Hepatocyte (in vitro differentiated cells): ENCODE measurements at places on chromosomes 12 and 14. TPM values are rescaled to one million over a fixed set of nuclear protein-coding genes. Genes with fewer than 3 reads are reported as not detected.

MLF2 gene
- 210 and 241 TPM in 2 replicates for total RNA-seq

RNASE7 gene
- total RNA-seq, result not detected in 2 replicates

RPGRIP1 gene
- 0.07 TPM in 1 of 2 replicates, not detected in the other for total RNA-seq

DHH gene
- total RNA-seq, result 0.28 TPM in 1 of 2 replicates, not detected in the other

CIROP gene
- not detected in 2 replicates for total RNA-seq

OVCH1 gene
- 0.12 and 0.53 TPM in 2 replicates for total RNA-seq

CAPZA3 gene
- not detected in 2 replicates for total RNA-seq

LBHD2 gene
- not detected in 2 replicates for total RNA-seq

AVPR1A gene
- total RNA-seq, result 0.76 and 2.4 TPM in 2 replicates

- DNase-seq, result no peak
These were observed 32.6 kb downstream of the P2RX7 start for GRCh38 chr12:121165316-121165715.

DNA sequence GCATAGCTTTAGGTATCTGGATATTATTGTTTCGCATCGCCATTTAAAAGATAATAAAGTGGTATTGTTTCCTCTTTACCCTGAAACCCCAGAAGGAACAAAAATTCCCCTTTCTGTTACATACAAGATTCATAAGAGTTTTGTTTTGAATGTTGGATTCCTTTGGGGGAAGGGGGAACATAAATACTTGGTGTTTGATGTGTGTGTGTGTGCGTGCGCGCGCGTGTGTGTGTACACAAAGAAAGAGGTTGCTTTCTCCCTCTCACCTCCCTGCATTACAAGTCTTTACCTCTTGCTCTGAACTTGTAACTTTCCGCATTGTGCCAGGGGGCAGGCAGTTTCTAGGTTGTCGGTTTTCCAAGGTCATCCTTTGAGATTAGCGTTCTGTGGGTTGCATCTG, 76.4 kb downstream of the GPATCH2L start:
- no peak for DNase-seq

DNA sequence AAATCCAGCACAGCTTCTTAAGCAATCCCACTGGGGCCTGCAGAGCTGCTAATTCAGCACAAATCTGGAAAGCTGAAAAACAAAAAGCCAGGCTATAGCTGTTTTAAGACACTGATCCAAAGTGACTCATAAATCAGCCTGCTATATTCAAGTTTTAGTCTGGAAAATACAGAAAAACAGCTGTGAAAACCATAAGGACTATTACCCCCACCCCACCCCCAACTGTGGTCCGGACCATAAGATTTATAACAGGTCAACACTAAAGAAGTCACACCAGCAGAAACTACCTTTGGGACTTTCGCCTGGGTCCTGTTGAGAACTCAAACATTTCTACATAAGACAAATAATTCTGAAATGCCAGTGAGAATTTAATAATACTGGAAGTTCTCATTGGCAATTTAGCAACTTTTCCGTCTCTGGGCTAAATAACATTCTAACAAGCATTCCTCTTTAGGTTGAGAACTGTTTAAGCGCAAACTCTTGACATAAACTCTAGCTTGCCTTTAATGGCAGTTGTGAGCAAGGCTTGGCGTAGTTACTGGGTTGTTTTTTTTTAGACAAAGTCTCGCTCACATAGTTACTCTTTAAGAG, 3.3 kb downstream of the LRIG3 start:
- peak; percentile 52 for DNase-seq

DNA sequence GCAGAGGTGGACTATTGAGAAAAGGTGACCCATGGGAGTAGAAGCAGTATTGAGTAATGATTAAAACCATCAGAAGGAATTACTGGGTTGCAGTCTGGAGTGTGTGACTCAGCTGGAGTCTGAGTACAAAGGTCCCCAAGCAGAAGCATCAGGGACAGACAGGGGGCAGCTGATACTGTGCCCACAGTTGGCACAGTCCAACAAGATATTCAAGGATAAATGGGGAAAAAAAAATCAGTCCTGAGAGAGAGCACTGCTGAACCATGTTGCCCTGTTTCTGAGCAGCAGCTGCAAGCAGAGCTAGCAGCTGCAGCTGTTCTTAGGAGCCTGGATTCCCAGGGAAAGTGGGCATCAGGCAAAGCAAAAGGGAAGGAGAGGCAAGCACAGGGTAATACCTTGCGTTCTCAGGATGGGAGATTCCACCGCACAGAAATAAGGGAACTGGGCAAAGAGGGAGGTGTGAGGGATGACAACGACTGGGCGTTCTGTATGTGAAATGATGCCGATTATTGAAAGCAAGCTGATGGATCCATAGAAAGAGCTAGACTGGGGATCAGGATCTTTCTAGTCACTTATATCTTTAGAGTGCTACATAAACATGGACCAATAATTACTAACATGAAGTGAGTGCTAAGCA, 17.7 kb downstream of the NEUROD4 start:
- peak; percentile 9 for DNase-seq

DNA sequence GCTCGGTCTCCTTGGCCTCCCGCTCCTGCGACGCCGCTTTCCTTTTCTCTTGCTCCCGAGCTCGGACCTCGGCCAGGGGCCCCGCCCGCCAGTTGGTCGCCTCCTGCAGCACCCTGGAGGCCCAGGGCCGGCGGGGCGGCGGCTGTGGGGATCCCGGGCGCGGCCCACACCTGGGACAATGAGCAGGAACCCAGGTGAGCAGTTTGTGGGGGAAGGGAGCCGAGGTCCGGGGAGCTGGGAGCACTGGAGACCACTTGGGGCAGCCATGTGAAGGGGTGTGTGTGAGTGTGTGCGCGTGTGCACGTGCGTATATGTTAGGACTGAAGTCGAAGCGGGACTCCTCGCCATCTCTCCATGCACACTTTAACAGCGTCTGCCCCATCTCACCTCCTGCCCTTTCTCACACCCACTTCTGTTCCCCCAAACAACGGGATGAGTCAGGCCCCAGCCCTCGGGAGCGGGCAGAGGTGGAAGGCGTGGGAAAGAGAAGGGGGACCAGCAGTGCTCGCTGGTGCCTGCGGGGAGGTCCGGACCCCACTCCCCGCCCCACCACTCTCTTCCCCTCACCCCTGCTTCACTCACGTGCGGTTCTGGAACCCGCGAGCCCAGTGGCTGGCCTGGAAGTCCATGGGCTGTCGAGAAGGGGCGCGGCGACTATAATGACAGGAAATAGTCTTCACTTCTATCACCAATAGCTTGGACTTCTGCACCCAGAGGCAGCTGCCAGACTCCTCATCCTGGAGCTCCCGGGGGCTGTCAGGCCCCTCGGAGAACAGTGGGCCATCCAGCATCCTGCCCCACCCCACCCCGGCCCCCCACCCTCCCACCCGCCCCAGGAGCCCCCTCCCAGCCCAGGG, 450 bp downstream of the DDN start:
- peak; percentile 46 for DNase-seq

- DNase-seq, result peak; percentile 15
These were observed 51.1 kb downstream of the BRMS1L start for GRCh38 chr14:35877276-35877675.

- DNase-seq, result no peak
These were observed 54.0 kb upstream of the CDKN3 start for GRCh38 chr14:54342806-54343205.

DNA sequence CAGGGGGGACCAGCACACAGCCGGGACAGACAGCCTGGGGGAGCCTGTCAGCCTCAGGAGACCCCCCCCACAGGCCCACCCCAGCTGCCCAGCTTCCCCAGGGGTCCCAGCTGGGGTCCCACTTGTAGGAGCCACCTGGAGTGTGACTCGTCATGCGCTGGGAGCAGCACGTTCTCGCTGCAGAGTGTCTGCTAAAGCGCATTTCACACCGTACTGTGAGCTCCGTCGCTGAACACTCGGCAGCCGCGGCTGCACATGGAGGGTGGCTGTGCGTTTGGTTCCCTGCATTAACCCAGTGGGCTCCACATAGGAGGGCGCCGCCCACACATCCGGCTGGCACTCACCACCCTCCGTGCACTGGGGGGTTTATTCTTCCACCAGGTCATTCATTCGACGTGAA, 56.7 kb downstream of the FBRSL1 start:
- DNase-seq, result no peak

DNA sequence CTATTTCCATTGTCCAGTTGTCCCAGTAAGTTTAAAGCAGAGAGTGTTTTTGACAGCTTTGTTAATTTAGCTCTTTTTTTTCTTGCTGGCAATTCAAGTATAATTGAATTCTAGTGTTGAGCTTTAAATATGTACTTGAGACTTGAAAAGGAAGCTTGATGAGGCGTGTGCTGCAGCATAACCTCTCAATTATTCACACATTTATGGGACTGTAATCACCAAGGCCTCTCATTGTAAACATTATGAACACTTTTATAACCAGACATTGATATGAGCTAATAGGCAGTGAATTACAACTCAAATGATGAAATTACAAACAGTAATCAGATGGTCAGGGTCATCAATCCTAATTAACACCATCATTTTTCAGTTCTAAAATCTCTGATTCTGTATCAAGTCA, 378.0 kb upstream of the DDHD1 start:
- DNase-seq, result no peak

GRCh38 chr14:62947301-62947700, 98.0 kb downstream of the KCNH5 start:
- no peak for DNase-seq

DNA sequence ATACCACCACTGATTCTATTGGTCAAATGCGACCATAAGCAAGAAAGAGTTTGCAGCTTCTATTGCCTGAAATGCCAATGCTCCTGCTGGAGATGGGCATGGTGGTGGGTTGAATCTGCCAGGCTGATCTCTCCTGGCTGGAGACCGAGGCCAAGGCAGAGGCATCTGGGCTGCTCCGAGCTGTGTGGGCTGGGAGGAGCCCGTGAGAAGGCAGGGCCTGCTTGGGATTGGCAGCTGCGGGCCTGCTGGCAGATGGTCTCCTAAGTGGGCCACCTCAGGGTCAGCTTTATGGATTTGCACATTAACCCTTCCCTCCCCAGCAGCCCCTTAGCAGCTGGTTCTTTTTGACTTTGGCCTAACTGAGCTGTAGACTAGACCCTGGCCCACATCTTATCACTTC, 25.4 kb downstream of the SRRM4 start:
- peak; percentile 6 for DNase-seq

DNA sequence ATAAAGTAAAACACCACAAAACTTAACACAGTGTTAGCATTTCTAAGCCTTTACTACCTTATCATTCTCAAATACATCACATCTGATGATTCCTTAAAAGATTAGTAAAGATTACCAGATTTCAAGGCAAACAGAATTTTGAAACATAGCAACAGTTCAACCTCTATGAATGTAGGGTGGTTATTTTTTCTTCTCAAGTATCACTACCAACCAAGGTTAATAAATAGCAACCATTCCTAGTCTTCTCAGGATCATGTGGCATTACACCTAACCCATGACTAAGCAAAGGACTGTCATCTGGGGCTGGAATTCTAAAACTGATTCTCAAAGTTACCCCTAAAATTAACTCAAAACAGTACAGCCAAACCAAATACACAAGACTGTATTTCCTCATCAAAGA, 39.4 kb upstream of the CSRNP2 start:
- DNase-seq, result no peak

DNA sequence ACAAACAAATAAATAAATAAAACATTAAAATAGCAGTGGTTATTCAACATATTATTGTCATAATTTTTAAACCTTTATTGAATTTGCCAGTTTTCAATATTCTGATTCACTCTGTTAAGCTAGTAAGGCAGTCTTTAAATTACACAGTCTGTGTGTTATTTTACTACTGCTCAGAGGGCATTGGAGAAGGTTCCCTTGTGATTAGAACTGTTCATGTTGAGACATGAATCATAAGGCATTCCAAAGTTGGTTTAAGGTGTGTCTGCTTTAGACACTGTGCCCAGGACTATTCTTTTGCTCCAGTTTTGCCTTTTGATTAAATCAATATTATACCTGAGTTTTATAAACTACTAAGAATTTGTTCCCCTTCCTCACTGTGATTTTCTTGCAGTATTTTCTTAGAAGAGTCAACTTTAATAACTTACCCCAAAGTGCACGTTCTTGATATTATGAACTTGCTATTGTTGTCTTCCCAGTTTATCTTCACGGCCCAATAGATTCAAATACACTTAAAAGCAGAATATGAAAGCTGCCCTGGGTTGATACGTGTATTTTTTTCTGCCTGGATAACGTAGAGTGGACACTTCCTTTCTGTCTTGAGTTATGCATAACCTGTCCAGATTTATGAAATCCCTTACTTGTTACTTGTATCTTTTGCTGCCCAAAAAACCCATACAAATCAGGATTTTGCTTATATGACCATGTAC, 105.3 kb upstream of the BCAT1 start:
- no peak for DNase-seq

- DNase-seq, result no peak
These were observed 476.4 kb downstream of the SOX5 start for GRCh38 chr12:23473071-23473470.

DNA sequence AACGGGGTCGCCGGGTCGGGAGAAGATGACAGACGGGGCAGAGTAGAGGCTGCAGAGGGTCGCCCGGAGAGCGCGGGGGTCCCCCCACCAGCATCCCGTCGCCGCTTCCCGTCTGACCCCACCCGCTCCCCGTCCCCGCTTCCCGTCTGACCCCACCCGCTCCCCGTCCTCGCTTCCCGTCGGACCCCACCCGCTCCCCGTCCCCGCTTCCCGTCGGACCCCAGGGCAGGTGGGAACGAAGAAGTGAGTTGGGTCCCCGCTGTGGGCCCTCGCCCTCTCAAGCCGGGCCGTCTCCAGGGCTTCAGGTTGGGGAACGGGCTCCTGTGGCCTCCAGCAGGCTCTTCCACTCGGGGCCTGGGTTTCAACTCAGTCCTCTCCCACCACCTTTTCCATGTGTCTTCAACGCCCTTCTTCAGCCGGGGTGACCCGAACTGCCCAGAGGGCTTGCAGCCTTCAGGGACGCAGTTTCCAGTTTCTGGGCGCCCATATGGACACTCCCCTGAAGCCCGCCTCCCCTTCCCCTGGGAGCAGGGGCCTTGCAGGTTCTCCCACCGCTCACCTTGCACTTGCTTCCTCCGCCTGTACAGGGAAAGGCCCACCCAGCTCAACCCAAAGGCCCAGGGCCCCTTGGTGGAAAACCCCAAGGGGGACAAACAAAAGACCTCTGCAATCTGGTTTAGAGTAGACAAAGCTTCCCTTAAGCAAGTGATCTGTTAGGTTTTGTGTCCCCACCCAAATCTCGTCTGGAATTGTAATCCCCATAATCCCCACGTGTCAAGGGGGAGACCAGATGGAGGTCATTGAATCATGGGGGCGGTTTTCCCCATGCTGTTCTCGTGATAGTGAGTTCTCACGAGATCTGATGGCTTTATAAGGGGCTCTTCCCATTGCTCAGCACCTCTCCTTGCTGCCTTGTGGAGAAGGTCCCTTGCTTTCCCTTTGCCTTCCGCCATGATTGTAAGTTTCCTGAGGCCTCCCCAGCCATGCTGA, 66.5 kb downstream of the TNFAIP2 start:
- DNase-seq, result no peak

- DNase-seq, result no peak
These were observed 101.4 kb downstream of the STAB2 start for GRCh38 chr12:103688376-103689063.

DNA sequence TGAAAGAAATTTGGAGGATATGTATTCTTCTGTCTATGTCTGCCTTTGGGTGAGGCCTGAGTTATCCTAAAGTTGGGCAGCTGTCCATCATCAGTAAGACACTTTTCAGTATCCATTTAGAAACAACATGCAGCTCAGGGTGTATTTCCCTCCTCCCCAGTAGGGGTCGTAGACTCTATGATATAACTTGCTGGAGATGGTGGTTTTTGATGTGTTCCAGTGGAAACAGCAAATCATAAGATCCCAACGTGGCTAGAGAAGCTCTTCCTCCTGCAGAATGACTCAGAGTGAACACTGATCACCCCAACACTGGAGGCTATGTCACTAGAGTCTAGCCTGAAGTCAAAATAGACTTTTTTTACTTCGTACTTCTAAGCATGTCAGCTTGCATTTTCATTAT, 331.6 kb upstream of the STXBP6 start:
- peak; percentile 8 for DNase-seq

- DNase-seq, result no peak
These were observed 54.2 kb downstream of the IFNG-AS1 start for GRCh38 chr12:68043435-68043834.
